ENCODE measurements at places on chromosomes 6 and 20. TPM values are rescaled to one million over a fixed set of nuclear protein-coding genes. Genes with fewer than 3 reads are reported as not detected.

Gene OR2B2
- not detected for total RNA-seq

Gene ETV7
- 1.0 TPM for total RNA-seq

Gene F13A1
- total RNA-seq: under 0.01 TPM

Gene OTOR
- total RNA-seq: not detected

Gene DNAH8
- total RNA-seq: under 0.01 TPM

Gene SLC32A1
- not detected for total RNA-seq

Gene ID4
- total RNA-seq: 0.83 TPM

Gene REPS1
- total RNA-seq: 28.2 TPM

Gene TCF21
- 8.2 TPM for total RNA-seq

Gene ZSCAN23
- total RNA-seq: 5.1 TPM

Gene BHLHE23
- not detected for total RNA-seq

Gene TNFAIP3
- 7.8 TPM for total RNA-seq

Gene TAGAP
- total RNA-seq: not detected

Gene MBOAT1
- total RNA-seq: 6.6 TPM

Gene KIF25
- 0.26 TPM for total RNA-seq

Gene PLCB4
- total RNA-seq: 13.7 TPM

Gene FBXO5
- 6.9 TPM for total RNA-seq

Gene SNAI1
- total RNA-seq: 0.66 TPM

Data from fibroblast of lung (primary cell).